ENCODE measurements at places on chromosomes 3 and 15. TPM values are rescaled to one million over a fixed set of nuclear protein-coding genes. Genes with fewer than 3 reads are reported as not detected.

Gene RPP25
- 3.3 TPM for polyA plus RNA-seq

Gene SYNPR
- polyA plus RNA-seq = not detected

Gene FOXB1
- not detected for polyA plus RNA-seq

Gene ZFYVE19
- polyA plus RNA-seq = 27.7 TPM

Gene P2RY1
- 2.8 TPM for polyA plus RNA-seq

DNA sequence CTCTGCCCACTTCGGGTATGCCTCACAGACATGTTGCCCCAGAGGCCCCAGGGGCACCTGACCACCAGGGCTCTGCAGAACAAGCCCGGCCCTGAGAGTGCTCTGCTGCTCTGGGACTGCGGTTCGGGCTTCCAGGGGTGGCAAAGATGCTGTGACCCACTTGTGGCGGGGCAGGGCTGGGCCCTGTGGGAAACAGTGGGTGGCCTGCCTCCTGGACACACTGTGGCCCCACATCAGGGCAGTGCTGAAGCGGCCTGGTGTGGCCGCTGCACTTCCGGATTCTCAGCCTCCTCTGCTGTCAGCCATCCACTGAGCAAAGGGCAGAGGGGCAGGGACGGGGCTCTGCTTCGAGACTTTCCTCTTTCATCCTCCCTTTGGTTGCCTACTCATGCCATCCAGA is 26.5 kb upstream of the PLXND1 start:
- DNase-seq = no peak

- no peak for DNase-seq
These were observed 237.9 kb downstream of the GAP43 start for GRCh38 chr3:115861166-115861733.

DNA sequence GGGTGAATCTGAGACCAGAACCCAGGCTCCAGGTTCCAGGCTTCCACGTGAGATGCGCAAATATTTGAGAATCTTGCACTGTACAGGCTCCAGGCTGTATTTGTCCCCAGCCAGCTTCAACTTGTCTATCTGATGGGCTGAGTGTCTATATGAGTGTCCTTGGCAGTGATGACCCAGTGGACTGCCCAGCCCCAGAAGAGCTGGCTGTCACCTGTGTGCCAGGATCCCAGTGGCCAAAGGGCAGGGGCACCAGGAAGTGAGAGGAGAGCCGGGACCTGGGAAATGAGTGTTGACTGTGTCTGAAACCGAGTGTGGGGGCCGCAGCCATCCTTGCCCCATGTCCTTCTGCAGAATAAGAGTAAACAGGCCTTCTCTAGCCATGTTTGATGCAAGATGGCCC is 10.4 kb downstream of the FAH start:
- DNase-seq = no peak

- no peak for DNase-seq
These were observed 152.3 kb downstream of the AKAP13 start for GRCh38 chr15:85532689-85533088.

DNA sequence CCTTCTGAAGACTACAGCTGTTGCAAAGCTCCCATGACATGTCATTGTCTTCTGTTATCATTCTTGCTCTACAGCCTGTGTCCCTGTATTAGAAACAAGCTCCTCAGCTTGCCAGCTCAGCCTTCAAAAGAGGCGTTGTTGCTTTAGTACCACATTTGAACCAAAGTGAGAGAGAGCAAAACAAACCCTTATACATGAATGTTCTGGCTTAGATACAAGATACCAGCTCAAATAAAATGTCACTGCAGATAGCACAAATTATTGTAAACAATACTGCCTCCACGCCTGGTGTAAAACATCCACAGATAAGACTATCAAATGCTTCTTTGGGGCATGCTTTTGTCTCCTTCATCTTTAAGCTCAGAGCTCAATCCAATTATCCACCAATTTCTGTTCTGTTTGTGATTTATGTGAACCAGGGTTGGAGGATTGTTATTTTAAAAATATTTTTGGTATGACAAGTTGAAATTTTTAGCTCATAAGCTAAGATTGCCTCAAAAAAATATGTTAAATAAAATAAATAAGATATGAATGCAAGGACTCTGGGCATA is 403.6 kb upstream of the CDIN1 start:
- DNase-seq = no peak

GRCh38 chr3:14152233-14152962 is 26.0 kb downstream of the XPC start:
- no peak for DNase-seq

DNA sequence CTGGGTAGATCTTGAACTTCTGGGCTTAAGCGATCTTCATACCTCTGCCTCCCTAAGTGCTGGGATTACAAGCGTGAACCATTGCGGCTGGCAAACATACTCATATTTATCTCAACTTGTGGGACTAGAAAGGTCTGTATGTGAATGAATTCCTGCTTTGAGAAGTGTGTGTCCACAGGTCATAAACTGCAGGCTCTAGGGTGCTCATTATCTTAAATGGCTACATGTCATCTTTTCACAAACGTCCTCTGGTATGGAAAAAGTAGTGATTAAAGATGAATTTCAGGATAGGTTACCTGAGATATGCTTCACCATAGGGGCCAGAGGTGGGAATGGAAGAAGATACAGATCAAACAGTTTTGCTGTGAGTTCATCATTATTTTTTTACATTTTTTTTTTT is 7.8 kb upstream of the HDAC11 start:
- no peak for DNase-seq

DNA sequence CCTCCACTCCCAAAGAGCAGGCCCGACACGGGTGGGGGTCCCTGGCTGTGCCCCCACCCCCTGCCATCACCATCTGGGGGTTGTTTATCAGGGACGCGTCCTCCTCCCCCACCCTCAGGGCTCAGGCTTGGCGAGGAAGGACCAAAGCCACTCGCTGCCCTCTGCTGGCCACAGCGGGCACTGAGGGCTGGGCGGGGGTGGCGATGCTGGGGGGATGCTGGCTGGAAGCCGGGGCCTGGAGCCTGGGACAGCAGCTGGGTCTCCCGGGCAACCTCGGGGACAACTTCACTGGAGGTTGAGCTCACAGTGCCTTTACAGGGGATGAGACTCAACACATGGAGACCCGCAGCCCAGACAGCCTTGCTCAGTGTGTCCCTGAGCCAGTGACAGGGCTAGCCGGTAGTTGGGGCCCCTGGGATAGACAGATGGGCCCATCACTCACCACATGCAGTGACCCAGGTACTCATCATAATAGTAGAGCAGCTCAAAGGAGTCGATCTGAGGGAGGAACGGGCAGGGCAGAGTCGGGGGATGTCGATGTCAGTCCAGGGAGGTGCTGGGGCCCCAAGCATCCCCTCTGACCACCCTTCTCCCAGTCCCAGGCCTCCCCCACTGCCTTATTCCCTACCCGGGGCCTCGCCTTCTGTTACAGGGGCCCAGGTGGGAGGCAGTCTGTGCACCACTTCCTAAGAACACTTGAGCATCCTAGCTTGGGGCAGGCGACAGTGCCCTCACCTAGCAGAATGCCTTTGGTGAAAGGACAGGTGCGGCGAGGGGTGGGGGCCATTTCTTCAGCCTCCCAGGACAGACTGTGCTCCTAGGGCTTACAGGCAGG is 5.9 kb upstream of the CALML4 start:
- DNase-seq = peak; percentile 51

DNA sequence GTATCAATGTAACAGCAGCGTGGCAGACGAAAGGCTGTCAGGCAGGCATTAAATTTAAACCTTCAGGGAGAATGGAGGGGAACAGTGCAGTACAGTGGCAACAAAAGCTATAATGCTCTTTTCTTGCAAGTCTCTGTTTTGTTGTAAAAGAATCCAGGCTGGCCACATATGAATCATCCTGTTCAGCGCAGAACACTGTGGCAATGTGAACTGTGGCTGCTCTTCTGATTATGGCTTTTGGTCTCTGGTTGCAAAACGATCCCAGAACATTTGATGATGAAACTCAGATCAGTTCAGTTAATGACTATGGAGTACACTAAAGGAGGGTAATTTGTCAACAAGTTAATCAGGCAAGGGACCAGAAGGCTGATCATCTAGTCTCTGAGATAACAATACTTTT is 219.7 kb upstream of the SGO1 start:
- no peak for DNase-seq

- DNase-seq = no peak
These were observed 423.1 kb downstream of the PLCL2 start for GRCh38 chr3:17307887-17308286.

GRCh38 chr3:5245927-5246326 is 58.4 kb downstream of the EDEM1 start:
- no peak for DNase-seq

- no peak for DNase-seq
These were observed 53.0 kb upstream of the SEC22A start for GRCh38 chr3:123148772-123149171.

GRCh38 chr3:71616571-71617021 is 33.1 kb upstream of the FOXP1 start:
- DNase-seq = no peak

- DNase-seq = no peak
These were observed 44.5 kb downstream of the LIMD1 start for GRCh38 chr3:45639044-45639392.

DNA sequence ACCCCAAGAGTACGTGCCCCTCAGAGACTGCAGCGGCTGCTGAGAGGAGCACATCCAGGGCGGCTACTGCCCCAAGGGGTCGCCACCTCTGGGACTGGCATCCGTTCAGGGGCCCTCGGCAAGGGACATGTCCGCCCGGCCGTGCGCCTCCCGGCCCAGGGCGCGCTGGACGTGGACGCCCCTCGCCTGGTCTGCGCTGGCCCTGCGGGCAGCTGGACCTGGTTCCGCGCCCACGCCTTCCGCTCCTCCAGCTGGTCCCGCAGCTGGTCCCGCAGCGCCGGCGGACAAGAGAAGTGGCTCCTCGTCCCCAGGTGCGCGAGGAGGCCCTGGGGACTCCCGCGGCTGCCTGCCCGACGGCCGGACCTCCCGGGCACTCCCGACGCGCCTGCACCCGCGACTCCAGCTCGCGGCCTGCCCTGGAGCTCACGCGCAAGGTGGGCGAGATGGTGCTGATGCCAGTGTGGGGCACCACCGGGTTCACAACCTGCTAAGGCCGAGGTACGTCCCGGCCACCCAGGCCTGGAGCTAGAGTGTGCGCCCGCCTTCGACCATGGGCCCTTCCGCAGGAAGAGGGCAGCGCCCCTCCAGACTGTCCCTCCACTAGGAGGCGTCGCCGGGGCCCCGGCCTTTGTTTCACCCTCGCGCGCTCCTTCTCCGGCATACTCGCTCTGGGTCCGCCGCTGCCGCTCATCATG is 14.4 kb upstream of the GP9 start:
- no peak for DNase-seq

GRCh38 chr15:98560338-98560737 is 88.0 kb upstream of the IGF1R start:
- no peak for DNase-seq

- DNase-seq = no peak
These were observed 53.9 kb upstream of the ACKR4 start for GRCh38 chr3:132543011-132543739.

DNA sequence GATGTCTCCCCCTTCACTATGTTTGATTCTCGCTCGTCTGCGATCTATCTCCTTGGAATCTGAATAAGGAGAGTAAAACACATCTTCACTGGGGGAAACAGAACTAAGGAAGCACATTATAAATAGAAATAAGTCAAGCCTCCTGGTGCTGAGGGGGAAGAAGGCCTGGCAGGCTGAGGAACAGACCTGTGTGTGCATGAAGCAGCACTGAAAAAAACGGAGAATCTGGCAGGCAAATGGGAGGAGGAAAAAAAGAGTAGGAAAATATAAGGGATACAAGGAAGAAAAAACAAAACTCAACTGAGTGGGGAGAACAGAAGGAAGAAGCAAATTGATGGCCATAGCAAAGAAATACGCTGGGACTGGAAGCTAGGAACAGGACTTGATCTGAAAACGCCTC is 25.7 kb downstream of the PARP16 start:
- DNase-seq = no peak

GRCh38 chr15:92709110-92709790 is 53.7 kb upstream of the FAM174B start:
- DNase-seq = peak; percentile 15

- DNase-seq = no peak
These were observed 50.9 kb upstream of the CFAP161 start for GRCh38 chr15:81083201-81083600.

GRCh38 chr3:186598108-186598784 is 14.6 kb upstream of the AHSG start:
- DNase-seq = no peak

- DNase-seq = no peak
These were observed 73.5 kb downstream of the EPHB3 start for GRCh38 chr3:184635126-184635525.

GRCh38 chr3:157417247-157417646 is 19.4 kb upstream of the PTX3 start:
- no peak for DNase-seq

GRCh38 chr3:67400476-67400875 is 253.9 kb downstream of the SUCLG2 start:
- no peak for DNase-seq

DNA sequence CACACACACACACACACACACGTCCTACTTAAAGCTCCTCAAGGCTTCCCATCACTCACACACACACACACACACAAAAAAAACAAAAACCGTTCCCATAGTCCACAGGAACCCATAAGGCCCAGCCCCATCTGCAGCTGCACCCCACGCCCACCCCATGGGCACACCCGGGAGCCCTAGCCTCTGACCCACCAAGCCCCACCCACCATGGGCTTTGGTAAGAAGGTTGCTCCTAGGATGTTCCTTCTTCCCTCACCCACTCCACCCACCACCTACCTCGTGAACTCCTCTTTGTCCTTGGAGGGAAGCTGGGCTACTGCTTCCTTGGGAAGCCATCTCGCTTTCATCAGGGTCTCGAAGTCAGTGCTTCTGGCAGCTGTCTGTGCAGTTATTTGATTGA is 115.1 kb downstream of the TPRA1 start:
- no peak for DNase-seq

DNA sequence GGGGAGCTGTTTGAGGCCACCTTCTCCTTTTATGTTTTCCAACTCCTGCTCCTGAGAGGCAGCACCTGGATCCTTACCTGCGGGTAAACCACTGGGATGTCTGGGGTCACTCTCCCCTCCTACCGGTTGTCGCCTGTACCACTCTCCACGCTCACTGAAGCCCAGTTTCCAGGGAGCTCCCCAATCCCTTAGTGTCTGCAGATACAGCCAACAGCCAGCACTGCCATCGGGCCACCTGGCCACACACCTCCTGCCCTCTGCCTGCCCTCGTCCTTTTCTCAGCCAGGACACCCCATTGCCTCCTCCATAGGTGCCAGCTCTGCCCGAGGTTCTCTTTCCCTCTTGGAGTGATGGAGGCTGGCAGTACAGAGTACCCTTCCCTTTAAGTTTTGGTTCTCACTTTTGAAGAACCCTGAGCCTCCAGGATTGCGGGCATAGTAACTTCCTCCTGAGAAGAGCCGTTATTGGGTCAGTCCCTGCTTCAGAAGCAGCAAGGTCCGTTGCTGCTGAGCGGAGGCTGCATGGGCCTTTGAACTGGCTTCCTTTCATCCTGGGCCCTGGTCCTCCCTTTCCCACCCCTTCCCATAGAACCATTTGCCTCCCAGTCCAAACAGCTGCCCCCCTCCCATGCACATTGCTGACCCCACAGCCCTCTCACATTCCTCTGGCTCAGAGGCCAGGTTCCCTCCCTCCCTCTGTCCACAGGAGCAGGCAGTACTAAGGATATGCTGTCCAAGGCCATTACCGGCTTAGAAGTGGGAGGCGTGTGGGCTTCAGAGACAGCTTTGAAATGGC is 30.9 kb downstream of the ARNT2 start:
- DNase-seq = peak; percentile 61
